ENCODE measurements at places on chromosomes 1 and 21. TPM values are rescaled to one million over a fixed set of nuclear protein-coding genes. Genes with fewer than 3 reads are reported as not detected.

Gene NBPF9
- total RNA-seq = 20.2 TPM

Gene SERPINC1
- total RNA-seq = not detected

Gene SH3BGRL3
- 30.7 TPM for total RNA-seq

Gene PROK1
- total RNA-seq = not detected

Gene FCRL1
- total RNA-seq = not detected

Gene CCDC27
- not detected for total RNA-seq

DNA sequence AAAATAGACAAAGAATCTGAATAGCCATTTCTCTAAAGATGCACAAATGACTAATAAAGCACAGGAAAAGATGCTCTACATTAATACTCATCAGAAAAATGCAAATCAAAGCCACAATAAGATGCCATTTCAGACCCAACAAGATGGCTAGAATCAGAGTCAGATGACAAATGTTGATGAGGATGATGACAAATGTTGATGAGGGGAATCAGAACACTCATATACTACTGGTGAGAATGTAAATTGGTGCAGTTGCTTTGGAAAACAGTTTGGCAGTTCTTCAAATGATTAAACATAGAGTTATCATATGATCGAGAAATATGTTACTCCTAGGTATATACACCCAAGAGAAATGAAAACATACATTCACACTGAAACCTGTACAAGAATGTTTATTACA, 33.9 kb downstream of the LRRC40 start:
- DNase-seq = no peak

- DNase-seq = no peak
Observed at GRCh38 chr1:198449261-198449660, 91.2 kb downstream of the ATP6V1G3 start.

- no peak for DNase-seq
Observed at GRCh38 chr21:39885119-39885848, 18.0 kb downstream of the PCP4 start.

GRCh38 chr1:51627672-51628071, 10.8 kb downstream of the OSBPL9 start:
- DNase-seq = peak; percentile 72

- DNase-seq = no peak
Observed at GRCh38 chr1:85933961-85934360, 222.6 kb downstream of the COL24A1 start.

DNA sequence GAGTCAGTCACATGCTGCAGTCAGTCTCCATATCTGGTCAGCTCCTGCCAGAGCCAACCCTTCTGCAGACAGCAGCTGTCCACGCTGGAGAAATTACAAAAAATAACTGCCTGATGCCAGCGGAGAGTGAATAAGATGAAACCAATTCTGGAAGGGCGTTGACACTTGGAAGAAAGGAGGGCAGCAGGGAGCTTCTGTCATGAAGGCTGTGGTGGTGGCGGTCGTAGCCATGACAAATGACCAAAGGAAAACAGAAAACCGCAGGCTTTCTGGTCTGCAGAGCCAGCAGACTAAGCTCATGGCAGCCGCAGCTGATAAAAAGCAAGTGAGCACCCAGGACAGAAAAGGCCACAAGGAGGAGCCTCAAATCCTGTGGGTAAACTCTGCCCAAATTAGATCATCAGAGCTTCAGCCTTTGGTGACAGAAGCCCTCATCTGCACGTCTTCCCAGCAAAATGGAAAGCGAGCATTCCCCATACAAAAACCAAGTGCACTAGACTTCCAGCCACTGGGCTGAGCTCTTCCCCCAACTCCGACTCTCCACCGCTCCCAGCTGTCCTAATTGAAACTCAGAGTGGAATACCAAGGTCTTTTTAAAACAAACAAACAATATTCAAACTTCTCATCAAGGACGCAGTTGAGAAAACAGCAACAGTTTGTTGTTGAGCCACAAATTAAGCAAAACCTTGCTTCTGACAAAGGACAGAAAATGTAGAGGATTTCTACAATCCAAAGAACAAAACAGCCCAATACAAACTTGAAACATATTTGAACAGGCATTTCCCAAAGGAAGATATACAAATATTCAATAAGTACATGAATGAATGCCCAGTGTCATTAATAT, 28.7 kb downstream of the RSPH1 start:
- peak; percentile 60 for DNase-seq

DNA sequence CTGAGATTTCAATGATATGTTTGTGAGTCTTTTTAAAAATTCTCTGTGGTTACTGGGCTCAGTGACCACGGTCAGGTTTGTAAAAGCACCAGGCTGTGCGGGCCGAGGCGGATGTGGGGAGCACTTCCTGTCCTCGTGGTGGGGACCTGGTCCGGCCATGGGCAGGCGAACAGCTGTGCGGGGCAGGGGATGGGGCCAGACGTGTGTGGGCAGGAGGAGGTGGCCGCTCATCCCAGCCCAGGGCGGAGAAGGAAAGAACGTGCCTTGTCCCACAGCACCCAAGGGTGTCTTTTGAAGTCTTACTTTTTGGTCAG, 5.2 kb upstream of the OXCT2 start:
- DNase-seq = no peak

- DNase-seq = no peak
Observed at GRCh38 chr1:36493524-36493923, 10.8 kb upstream of the CSF3R start.

- peak; percentile 2 for DNase-seq
Observed at GRCh38 chr1:18041685-18042355, 65.8 kb upstream of the IGSF21 start.

DNA sequence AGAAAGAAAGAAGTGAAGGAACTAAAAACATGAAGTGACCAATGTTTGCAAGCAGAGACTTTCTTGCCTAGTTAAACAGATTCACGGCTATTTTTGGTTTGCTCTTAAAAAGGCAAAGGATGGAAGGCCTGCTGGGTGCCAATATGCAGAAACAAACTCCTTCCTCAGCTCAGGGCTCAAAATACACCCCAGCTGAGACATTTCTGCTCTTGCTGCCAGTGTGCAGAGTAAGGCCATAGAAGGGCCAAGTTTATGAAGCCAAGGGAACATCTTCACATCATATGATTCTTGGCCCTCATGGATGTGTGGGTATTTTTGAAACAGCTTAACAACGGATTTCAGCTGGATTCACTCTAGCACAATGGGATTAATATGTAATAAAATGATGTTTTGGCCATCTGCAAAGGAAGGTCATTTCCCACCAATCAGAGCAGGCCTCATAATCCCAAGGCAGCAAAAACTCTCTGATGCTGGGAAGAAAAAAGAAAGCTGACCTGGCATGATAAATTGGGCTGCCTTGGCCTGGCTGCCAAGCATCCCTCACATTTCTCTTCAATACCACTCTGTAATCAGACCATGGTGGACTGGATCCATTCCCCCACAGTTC, 70.7 kb downstream of the CAPZB start:
- DNase-seq = no peak

DNA sequence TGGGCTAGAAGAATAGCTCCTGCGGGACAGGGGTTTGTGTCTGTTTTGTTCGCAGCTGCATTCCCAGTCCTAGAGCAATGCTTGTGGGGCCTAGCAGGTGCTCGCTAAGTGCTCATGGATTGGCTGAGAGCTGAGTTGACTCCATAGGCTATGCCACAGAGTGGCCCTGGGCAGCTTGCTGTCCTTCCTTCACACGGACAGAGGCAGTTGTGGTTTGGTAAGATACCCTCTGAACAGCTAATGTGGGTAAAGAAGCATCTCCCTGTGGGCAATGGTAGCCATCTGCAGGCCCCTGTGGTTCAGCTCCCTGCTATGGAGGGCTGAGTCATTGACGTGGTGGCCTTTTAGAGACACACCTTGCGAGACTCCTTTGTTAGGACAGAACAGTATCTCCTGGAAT, 23.5 kb upstream of the LBR start:
- DNase-seq = no peak

DNA sequence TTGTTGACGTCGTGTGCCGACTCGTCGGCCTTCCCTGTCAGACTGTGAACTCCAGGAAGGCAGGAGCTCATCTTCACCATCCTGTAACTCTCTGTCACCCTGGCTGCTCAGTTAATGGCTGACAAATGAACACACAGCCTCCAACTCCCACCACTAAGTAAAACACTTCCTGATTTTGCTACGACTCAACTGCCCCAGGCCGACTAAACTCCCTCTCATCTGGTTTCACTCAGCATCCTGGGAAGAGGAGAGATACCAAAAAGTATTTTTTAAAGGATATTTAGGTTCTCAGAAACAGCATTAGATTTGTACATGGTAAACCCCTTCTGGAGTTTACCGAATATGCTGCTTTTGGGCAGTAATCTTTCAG, 18.2 kb upstream of the LHX4 start:
- no peak for DNase-seq

- peak; percentile 84 for DNase-seq
Observed at GRCh38 chr1:150364231-150365003, 470 bp downstream of the RPRD2 start.

- DNase-seq = no peak
Observed at GRCh38 chr1:18629659-18630510, 761 bp upstream of the PAX7 start.

DNA sequence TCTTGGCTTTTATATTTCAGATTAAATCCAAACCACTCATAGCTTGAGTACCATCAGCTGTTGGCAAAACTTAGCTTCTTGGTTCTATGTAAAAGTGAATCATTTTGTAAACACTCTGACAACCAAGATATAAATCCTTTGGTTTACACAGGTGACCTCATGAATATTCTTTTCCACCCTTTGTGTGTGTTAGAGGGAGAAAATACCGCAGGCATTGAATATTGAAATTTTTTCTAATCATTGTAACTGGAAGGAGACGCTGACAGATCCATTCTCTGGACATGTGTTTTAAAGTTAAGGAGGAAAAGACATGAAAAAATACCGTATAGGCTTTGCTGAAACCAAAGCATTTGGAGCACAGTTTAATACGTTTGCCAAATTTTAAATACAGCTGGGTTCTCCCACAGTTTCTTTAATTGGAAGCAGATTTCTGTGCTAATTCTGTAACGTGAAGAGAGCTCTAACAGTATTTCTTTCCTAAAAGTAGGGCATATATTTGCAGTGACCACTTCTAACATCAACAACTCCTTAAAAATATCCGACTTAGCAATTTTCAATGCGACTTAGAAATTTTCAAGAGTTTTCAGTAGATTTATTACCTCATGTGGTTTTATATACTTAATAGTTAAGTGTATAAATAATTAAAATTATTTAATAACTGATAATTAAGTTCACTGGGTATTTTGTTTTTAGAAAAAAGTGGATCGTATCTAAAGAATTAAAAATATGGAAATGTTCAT, 388.2 kb downstream of the USP25 start:
- no peak for DNase-seq

DNA sequence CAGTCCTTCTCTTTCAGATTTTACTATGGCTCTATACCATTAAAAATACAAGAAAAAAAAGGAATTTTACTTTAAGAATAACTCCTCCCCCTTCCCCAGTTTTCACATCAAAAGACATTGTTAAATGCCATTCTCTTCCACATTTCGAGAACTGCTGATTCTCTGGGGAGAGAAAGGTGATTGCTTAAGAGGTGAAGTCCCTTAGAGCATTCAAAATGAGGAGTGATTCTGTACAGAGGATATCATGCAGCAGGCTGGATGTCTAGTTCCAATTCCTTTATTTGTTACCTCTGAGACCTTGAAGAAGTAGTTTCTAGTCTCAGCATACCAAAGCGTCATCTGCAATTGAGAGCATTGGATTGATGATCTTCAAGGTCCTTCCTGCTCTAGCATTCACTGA, 46.9 kb downstream of the FMO3 start:
- no peak for DNase-seq

- DNase-seq = no peak
Observed at GRCh38 chr1:159406821-159407220, 25.2 kb upstream of the OR10J4 start.

- DNase-seq = no peak
Observed at GRCh38 chr1:229147072-229147471, 123.8 kb upstream of the RAB4A start.

DNA sequence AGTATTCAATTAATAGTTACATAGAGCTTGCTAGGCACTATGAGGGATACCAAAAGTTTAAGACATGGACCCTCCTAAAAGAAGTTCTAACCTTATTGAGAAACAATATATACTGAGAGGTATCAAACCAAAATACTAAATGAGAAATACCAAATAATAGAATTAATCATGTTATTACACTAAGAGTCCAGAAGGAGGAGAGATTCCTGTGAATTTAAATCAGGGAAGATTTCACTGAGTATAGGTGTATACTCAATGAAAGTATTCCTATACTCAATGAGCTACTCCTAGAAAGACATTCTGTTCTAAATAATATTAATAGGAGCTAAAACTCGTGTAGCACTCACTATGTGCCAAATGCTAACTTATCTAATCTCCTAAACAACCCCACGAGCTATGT, 9.4 kb downstream of the CR1L start:
- peak; percentile 15 for DNase-seq

DNA sequence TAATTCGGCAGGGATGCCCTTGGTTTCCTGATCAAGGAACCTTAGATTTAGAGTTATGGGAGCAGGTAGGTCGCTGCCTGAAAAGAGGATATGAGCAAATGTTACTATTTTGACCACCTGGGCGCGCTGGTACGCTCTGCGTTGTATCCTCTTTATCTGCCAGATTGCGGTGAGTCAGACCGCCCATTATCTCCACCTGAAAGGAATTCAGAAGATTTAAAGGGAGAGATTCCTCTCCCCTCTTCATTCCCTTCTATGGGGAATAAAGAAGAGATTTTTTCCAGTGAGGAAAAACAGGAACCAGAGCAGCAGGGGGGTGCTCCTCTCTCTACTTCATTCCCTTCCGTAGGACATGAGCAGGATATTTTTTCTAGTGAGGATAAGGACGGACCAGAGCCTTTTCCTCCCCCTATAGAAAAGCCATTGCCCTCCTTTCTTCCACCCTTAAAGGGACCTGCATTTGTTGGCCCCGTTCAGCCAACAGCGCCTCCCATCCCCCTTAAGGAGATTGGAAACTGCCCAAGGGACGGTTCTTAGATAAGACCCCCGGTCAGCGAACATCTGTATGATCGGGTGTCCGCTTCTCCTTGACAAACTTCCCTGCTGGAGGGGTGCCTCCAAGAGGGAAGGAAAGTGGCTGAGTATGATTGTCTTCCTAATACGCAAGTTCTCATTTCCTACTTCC, 34.1 kb downstream of the CLCA1 start:
- DNase-seq = no peak

DNA sequence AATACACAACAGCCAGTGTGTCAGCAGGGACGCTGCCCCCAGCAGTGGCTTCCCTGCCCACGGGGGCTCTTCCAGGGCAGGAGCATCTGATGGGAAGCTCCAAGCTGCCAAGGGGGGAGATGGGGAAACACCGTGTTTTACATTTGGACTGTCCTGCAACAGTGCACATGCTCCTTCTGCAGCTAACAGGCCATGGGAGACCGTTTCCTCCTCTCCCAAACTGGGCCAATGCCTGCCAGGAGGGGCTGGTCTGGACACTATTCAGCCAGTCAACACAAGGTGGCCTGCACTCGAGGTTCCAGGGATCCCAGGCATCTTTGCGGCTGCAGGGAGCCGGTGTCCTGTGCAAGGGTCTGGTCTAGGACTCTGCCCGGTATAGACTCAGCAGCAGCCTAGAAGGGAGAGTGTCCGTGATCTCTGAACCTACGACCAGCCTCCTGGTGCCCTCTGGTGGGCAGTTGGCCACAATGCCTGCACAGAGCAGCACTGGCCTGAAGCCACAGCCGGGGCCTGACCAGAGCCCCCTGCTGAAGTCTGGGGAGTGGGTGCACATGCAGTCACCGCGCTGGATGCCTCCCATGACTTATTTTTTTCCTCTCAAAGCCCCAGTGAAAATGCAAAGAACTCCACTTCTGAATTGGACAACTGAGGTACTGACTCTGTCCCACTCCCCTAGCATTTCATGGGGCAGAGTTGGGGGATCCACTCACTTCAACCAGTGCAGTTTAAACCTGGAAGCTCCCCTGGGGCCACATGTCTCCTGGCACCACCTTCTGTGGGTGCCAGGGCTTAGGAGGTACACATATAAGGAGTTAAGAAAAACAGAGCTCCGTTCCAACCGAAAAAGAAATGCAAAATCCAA, 33.3 kb downstream of the RCC2 start:
- DNase-seq = peak; percentile 73

Data from SK-MEL-5 (cell line).